GM10248 (cell line): ENCODE measurements at places on chromosomes 5 and 9.

- no peak for DNase-seq
Measured at GRCh38 chr9:19490269-19490668, 81.5 kb downstream of the ACER2 start.

DNA sequence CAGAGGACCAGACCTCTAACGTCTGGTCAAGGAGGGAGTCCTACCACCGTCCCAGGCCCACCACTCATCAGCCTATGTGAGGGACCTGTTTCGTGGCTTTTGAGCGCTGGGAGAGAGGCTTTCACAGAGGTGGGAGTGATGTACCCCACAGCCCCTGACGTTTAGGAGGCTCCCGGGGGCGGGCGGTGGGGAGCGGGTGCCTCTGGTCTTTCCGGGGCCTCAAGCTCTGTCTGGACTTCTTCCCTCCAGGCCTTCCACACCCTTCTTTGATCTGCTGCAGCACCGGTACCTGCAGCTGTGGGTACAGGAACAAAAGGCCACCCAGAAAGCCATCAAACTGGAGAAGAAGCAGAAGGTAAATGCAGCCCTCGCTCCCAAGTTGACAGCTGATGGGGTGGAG is 45.1 kb upstream of the BARHL1 start:
- no peak for DNase-seq

- no peak for DNase-seq
Measured at GRCh38 chr9:127509261-127509954, 58.1 kb downstream of the LRSAM1 start.

DNA sequence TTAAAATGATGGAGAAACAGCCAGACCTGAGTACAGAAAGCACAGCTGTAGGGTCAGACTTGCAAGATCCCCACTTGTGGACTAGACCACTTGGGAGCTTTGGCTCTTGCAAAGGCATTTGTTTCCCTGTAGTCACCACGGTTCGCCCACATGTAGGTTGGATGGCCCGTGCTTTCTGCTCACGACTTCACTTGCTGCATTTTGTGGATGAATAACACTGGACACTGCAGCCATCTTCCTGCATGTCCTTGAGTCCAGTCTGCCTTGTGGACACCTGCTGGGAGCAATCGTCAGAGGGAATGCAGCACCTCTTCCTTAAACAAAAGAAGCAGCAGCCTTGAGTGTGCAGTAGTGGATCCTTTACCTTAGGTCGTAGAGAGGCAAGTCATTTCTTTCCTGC is 372.9 kb upstream of the IRX2 start:
- no peak for DNase-seq

DNA sequence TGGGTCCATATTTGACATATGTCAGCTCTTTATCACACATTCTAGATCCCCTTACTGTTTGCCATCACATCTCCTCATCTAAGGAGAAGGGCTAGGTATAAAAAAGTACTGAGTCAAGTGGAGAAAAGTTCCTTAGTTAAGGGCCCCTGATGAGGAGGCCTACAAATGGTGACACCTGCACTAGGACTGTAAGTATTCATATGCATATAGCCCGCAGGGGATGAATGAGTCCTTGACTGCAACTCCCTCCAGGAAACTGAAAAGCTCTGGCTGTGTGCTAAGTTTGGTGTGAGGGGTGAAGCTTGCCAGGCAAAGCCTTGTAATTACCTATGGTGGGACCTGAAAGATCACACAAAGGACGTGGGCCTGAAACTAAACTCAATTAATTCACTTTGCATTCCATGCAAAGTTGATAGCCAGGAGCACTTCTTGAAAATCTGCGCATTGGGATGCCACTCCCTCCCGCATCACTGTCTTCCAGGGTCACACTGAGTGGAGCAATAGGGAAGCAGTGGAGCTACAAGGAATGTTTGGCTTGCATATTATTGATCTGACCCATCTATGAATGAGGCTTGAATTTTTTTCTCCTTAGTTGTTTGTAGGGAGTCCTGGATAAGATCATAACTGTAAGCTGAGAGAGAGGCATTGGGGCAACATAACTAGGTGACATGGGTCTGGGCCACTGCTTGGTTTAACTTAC is 11.9 kb upstream of the EQTN start:
- DNase-seq, result no peak

- no peak for DNase-seq
Measured at GRCh38 chr5:172802567-172803176, 31.4 kb upstream of the ERGIC1 start.

GRCh38 chr5:367358-368130 is 46.0 kb downstream of the AHRR start:
- DNase-seq, result no peak

DNA sequence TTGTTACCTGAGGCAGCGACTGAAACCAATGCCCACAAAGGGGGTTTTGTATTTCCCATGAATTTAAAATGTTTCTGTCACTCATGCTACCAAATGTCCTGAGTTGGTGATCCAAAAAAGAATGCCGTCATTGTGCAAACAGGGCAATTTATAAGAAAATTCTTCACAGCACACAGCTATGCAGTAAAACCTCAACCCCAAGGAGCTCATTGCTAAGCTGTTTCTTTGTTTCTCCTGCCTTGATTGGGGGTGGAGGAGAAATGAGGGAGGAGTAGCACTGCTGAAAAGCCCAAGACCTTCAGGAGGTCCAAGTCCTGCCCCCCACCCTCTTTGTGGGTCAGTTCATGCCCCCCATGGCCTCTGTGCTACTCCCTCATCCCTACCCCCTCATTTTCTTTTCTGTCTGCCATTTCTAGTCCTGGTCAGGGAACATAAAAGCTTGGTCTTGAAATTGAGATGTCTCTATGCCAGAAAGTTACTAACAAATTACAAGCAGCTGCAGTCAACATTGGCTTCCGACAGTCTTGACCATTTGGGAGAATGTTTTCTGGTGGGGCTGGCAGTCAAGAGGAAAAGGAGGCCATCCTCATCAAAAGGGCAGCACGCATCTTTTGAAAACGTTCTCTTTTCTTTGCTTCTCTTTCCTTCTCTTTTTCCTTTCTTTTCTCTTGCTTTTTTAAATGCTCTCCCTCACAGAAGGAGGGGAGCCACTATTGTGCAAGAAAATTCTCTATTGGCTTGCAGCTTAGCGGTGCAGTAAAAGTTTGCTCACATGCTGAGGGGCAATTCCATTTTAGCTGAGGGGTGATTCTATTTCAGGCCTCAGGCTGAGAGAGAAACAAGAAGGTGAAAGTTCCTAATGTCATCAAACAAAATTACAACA is 133.3 kb downstream of the GCNT1 start:
- no peak for DNase-seq

- DNase-seq, result no peak
Measured at GRCh38 chr9:11735391-11735790, 957.8 kb upstream of the TYRP1 start.

GRCh38 chr9:133580419-133580738 is 28.8 kb downstream of the FAM163B start:
- DNase-seq, result no peak

DNA sequence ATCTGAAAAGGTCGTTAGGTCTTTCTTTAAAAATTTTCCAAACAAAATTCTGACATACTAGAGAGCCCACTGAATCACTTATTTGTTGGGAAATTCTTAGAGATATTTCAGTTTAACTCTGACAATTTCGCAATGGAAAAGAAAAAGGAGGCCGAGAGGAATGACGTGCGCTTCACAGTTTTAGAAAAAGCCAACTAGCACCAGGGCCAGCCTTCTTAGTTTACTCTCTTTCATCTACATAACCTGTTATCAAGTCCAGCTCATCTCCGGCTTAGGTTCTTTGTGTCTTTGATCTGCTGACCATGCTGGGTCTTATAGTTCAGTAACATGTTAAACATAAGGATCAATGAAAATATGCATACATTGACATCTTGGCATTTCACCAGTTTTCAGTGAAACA is 201.7 kb upstream of the TAS2R1 start:
- DNase-seq, result no peak

DNA sequence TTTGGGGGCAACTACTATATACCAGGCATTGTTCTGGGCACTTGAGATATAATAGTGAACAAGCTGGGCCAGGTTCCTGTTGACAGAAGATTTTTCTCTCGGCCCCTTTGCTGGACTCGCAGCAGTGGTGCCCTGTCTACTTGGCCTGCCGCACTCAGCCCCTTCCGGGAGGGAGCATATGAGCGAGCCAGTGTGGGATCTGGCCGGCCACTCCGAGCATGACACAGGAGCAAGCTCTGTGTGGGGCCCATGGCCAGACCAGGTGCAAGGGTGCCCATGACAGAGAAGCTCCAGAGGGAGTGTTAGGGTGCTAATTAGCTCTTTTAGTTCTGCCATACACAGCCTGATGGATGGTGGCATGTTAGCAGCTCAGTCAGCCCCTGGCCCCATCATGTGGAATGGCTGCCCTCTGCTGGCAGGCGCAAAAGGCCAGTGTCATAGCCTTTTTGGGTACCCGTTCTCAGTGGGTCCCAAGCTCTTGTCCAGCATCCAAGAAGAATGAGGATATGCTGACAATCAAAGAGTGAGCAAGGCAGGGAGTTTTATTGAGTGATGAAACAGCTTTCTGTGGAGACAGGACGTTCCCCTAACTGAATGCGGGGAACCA is 9.3 kb upstream of the KIF4B start:
- DNase-seq, result peak; percentile 26

DNA sequence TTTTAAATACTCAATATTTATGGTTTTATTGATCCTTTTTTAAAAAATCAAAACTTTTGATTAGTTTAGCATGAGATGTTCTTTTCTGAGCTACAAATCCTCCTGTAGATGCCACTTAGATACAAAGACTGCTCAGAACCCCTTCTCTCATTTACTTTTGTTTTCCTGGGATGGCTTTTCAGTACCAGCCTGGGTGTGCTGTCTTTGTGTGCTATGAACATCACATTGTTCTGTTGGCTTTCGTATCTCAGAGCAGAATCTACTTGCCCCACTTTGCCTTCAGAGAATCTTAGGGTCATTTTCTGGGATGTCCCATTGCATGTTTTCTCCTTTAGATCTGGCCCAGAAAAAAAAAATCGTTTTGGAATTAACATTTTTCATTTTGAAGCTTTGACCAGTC is 85.9 kb downstream of the RASGRF2 start:
- no peak for DNase-seq

DNA sequence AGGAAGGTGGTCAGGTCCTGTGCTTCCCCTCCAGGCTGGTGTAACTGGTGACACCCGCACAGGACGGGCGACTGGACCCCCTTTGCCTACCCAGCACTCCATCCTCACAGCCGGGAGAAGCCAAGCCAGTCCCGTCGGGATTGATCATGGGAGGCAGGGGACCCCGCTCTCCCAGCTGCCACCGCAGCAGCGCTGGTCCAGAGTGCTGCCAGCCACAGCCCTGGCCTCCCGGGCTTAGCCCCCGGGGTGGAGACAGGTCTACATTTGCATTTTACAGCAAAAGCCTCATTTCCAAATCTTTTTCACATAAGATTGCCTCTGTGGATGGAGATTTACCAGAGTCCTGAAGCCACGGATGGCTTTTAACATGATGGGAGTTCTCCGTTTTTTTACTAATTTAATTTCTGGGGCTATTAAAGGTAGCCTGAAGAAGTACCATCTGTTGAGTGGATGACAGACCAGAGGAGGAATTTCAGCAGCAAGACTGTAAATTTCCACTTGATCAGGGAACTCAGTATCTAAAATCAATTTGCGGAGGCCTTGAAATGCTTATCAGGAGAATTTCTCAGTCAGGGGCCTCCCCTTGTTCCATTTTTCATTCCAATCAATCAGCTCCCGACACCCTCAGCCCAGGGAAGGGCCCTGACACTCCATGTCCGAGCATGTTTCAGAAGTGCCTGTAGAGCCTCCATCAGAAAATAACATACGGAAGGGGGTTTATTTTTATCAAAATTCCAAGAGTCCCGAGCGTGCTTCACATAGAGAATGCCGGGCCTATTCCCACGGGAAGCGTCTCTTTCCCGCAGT is 80.6 kb downstream of the OLFM1 start:
- DNase-seq, result no peak

GRCh38 chr5:54103871-54104270 is 206.5 kb downstream of the ARL15 start:
- no peak for DNase-seq

- no peak for DNase-seq
Measured at GRCh38 chr5:90690307-90690706, 131.7 kb downstream of the ADGRV1 start.

GRCh38 chr9:16626577-16627130 is 243.8 kb downstream of the BNC2 start:
- DNase-seq, result no peak
